Cardiac septum (tissue), 1 donor: ENCODE measurements at places on chromosomes 11 and 22.

DNA sequence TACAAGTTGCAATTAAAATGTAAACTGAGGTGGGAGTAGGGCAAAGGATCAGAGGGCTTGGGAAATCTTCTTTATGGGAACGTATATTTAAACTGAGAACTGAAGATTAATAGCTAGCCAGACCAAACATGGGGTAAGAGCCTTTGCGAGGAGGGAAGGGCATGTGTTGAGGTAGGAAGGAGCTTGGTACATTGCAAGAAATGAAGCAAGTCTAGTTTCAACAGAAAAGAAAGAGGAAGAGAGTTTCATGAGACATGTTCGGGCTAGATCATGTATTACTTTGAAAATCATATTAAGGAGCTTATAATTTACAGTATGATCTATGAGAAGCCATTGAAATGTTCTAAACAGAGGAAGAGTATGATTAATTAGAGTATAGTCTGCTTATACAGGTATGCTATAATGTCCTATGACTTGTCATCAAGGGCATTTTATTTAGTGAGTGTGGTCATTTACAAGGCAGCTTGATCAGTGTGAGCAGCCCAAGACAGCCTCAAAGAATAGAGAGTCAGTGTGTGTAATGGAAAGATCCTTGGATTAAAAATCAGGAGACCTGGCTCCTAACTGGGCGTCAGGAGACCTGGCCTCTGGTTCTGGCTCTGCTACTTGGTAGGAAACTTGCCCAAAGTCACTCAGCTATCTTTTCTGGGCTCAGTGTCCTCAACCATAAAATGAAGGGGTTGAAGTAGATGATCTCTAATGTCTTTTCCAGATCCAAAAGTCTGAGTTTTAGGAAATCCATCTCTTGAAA is 10.9 kb downstream of the GAS2 start:
- DNase-seq, result no peak

GRCh38 chr11:35303596-35304385 is 115.6 kb downstream of the SLC1A2 start:
- DNase-seq, result no peak

- no peak for DNase-seq
These were observed 51.5 kb upstream of the POU2AF2 start for GRCh38 chr11:111193924-111194490.

DNA sequence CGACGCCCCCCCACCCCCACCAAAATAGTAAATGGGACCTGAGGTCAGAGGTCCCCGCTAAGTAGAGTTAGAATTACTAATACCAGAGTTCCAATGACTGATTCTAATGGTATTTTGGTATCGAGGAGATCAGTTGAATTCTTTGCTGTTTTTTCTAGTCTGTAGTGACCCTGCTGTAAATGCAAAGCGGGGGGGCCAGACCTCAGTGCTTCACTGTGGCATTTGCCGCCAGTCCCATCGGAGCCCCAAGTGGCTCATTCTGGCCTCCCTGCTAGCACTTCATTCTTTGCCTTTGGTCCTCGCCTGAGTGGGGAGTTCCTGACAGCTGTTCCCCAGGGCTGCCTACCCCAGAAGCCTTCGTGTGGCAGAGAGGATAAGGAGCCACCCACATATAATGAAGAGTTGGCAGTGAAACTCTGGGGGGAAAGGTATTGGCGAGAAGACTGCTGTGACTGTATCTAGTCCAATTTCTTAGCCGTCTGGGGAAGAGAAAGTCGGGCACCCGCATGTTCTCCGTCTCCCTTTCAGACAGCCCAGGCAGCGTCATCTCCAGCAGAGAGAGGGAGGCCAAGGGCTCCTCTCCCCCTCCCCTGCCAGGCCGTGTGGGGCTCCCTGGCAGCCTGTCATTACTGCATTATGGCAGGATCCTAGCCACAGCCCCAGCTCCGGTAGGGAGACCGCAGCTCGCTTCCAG is 19.4 kb upstream of the CABP7 start:
- DNase-seq, result no peak
